ENCODE measurements at places on chromosomes 12 and 14. TPM values are rescaled to one million over a fixed set of nuclear protein-coding genes. Genes with fewer than 3 reads are reported as not detected.

LGR5 gene
- total RNA-seq: not detected

C12orf56 gene
- total RNA-seq: not detected

GUCY2C gene
- not detected for total RNA-seq

NGDN gene
- 49.9 TPM for total RNA-seq

Data from bladder microvascular endothelial cell (primary cell).